ENCODE measurements at places on chromosomes 4 and X. TPM values are rescaled to one million over a fixed set of nuclear protein-coding genes. Genes with fewer than 3 reads are reported as not detected.

GRCh38 chrX:150616863-150617198, 48.4 kb downstream of the MTM1 start:
- no peak overlapping the region for H3K4me3 ChIP-seq
- H3K27me3 ChIP-seq = peaks cover 1% of the 10 kb centered on the region
- DNase-seq = no peak
- no peak overlapping the region for H3K27ac ChIP-seq
- peaks cover 14% of the 10 kb centered on the region for H3K36me3 ChIP-seq

- peaks cover 53% of the 10 kb centered on the region for H3K4me1 ChIP-seq
- H3K4me3 ChIP-seq = no peak overlapping the region
- peaks cover 14% of the 10 kb centered on the region for H3K27me3 ChIP-seq
- DNase-seq = no peak
- H3K27ac ChIP-seq = peak overlapping the region; percentile 46
These were observed 5.2 kb upstream of the IRF2 start for GRCh38 chr4:184479516-184479950.

DNA sequence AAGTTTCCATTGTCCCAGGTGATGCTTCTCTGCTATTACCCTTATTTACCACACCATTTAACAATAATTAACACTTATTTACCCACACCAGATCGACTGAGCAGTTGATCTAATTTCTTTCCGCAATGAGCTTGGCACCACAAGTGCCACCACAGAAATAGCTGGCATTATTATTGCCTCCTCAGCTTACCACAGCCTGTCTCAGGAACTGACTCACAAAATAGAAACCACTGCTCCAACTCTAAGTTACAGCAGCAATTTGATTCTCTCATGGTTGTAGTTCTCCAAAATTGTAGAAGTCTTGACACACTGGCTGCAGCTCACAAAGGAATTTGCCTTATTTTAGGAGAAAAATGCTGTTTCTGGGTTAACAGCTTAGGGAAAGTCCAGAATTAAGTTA, 22.5 kb downstream of the ZNF721 start:
- H3K36me3 ChIP-seq = peaks cover 15% of the 10 kb centered on the region
- H3K4me3 ChIP-seq = peak overlapping the region; percentile 73
- peak overlapping the region; percentile 59 for H3K27ac ChIP-seq
- DNase-seq = peak; percentile 38
- H3K4me1 ChIP-seq = peaks cover 81% of the 10 kb centered on the region
- H3K27me3 ChIP-seq = peaks cover 6% of the 10 kb centered on the region

GRCh38 chrX:45347877-45348276, 147.2 kb upstream of the DIPK2B start:
- H3K4me3 ChIP-seq = no peak overlapping the region
- H3K27ac ChIP-seq = no peak overlapping the region
- no peak for DNase-seq
- no peaks in the 10 kb centered on the region for H3K4me1 ChIP-seq

- H3K4me1 ChIP-seq = no peaks in the 10 kb centered on the region
- no peak for DNase-seq
- H3K36me3 ChIP-seq = no peaks in the 10 kb centered on the region
- H3K27ac ChIP-seq = no peak overlapping the region
- H3K27me3 ChIP-seq = peaks cover 10% of the 10 kb centered on the region
These were observed 25.9 kb downstream of the PLAC1 start for GRCh38 chrX:134632355-134632754.

Gene SEPTIN6
- polyA plus RNA-seq = 139 TPM

DNA sequence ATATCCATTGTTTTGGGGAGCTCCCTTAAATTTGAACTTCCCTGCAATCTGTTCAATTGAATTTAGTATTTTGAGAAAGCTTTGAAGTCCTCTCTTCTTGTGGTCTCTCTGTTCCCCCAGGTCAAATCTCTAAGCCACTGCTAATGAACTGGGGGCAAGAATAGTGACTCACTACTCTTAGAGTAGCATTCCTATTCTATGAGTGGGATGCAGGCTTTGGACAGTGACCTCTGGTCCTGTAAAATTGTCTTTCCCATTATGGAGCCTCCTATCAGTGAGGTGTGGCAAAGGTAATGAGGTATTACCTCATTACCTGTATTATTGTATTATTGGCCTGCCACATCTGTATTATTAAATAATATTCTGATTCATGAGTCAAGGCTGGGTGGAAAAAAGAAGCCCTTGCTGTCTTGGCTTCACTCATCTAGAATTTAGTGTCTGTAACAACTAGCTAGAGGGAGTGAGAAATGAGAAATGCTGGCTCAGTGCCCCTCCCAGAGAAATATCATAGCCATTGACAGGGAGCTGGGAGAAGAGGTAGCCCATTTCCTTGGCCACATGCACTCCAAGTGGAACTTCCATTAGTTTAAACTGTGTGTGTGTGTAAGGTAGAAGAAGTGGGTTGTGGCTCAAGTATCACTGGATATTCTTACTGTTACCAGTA, 393.9 kb upstream of the CTSO start:
- H3K4me1 ChIP-seq = no peaks in the 10 kb centered on the region
- no peaks in the 10 kb centered on the region for H3K36me3 ChIP-seq

- H3K36me3 ChIP-seq = no peaks in the 10 kb centered on the region
- no peaks in the 10 kb centered on the region for H3K4me1 ChIP-seq
- peaks cover 3% of the 10 kb centered on the region for H3K27me3 ChIP-seq
These were observed 5.1 kb upstream of the TREX2 start for GRCh38 chrX:153450949-153451277.

DNA sequence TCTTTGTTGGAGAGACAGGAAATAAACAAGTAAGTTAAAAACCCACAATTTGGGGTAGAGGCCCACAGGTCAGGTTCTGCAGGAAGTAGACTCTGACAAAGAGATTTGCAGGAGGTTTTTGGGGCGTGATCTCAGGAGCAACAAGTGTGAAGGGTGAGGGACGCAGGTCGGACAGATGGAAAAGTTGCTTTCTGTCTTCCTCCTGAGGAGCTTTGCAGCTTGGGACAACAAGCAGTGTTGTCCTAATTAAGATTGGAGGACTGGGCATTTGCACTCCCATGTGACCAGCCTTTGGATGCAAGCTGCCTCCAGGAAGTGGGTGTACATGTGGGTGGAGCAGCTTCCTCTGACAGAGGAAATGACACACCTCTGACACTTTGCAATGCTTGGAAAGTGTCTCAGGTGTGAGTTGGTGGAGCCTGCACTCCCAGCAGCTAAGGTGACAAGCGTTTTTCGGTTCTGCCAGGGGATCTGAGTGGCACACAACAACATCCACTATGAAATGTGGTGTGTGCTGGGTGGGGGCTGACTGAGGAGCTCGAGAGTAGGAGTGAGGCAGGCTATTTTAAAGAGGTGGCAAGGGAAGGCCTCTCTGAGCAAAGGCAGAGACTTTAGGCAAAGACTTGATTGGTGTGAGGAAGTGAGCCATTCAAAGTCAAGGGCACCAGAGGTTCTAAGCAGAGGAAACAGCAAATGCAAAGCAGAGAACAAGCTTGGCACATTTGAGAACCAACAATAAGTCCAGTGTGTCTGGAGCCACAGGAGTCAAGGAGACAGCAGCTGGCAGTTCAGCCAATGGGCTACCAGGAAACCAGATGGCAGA, 339.8 kb upstream of the GATB start:
- H3K27me3 ChIP-seq = peaks cover 6% of the 10 kb centered on the region
- H3K27ac ChIP-seq = peak overlapping the region; percentile 97
- H3K4me1 ChIP-seq = peaks cover 80% of the 10 kb centered on the region
- peak; percentile 77 for DNase-seq

DNA sequence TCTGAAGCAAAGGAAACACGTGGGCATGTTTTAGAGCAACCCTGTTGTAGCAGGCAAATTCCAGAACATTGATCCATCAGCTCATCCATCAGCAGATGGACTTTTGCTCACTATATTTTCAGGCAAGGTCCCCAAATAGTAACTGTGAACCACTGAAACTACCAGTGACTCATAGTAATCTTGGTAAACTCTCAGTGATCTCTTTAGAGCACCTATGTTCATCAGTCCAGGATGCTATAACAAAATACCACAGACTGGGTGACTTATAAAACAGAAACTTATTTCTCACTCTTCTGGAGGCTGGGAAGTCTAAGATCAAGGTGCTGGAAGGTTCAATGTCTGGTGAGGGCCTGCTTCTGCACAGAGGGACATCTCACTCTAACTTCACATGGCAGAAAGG, 28.9 kb upstream of the BTC start:
- H3K27ac ChIP-seq = no peak overlapping the region
- DNase-seq = no peak
- no peaks in the 10 kb centered on the region for H3K36me3 ChIP-seq

DNA sequence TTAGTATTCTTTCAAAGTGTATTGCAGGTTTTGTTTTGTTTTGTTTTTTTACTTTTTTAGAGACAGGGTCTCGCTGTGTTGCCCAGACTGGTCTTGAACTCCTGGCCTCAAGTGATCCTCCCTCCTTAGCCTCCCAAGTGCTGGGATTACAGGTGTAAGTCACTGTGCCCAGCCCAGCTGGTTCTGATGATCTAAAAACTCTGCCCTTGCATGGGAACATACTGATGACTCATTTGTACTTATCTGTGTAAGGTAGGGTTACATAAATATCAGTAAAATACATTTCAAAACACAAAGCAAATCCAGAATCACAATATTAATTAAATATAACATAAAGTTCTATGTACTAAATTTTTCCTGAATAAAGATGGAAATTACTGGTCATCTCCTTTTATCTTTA, 7.4 kb upstream of the SLC9B1 start:
- H3K4me1 ChIP-seq = no peaks in the 10 kb centered on the region
- H3K4me3 ChIP-seq = no peak overlapping the region
- peaks cover 13% of the 10 kb centered on the region for H3K36me3 ChIP-seq
- no peak for DNase-seq
- no peaks in the 10 kb centered on the region for H3K27me3 ChIP-seq

DNA sequence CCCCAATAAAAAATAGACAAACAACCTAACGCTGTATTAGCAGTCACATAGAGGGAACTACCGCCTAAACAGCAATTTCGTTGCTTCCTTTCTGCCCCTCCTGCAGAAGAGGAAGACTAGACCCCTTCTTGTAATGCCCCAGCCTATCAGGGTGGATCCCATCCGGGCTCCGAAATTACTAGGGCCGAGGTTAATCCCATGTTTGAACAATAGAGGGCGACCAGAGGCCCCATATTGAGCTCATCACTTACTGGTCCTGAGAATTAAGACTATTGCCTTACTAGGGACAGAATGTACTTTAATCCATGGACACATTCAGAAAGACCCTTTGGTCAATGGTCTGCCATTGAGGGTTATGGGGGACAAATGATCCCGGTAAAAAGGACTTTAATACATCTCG, 11.8 kb upstream of the ZNF630 start:
- peak; percentile 6 for DNase-seq
- H3K4me3 ChIP-seq = no peak overlapping the region
- H3K4me1 ChIP-seq = no peaks in the 10 kb centered on the region
- H3K27ac ChIP-seq = no peak overlapping the region
- H3K27me3 ChIP-seq = no peaks in the 10 kb centered on the region

- peaks cover 7% of the 10 kb centered on the region for H3K27me3 ChIP-seq
- DNase-seq = no peak
- no peaks in the 10 kb centered on the region for H3K36me3 ChIP-seq
- peak overlapping the region; percentile 45 for H3K27ac ChIP-seq
- peak overlapping the region; percentile 52 for H3K4me3 ChIP-seq
These were observed 5.8 kb downstream of the YTHDC1 start for GRCh38 chr4:68344049-68344448.

- no peak overlapping the region for H3K27ac ChIP-seq
- H3K36me3 ChIP-seq = no peaks in the 10 kb centered on the region
- no peaks in the 10 kb centered on the region for H3K27me3 ChIP-seq
- DNase-seq = no peak
- H3K4me3 ChIP-seq = no peak overlapping the region
These were observed 230.5 kb downstream of the IDS start for GRCh38 chrX:149274516-149275105.

All from immature natural killer cell (primary cell).